ENCODE measurements at places on chromosomes 6 and 20.
A peak's percentile ranks its signal among the peaks of the same experiment; 100 is the strongest.

GRCh38 chr20:36988494-36988966 lies 37.0 kb upstream of the SAMHD1 start:
- DNase-seq, result no peak

DNA sequence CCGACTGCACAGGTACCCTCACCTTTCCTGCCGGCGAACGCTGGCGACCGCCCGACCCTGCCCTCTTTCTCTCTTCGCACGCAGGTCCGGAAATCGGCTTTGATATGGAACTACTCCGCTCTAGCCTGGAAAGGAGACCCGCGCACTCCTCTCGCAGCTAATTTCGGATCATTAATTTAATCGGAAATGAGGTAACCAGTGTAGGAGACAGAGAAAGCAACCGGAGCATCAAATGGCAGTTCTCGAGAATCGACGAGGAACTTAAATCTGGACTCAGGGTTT lies 949 bp upstream of the ATXN1 start:
- DNase-seq, result no peak

- DNase-seq, result no peak
Observed at GRCh38 chr20:25076201-25076600, 5.7 kb downstream of the VSX1 start.

GRCh38 chr20:63957004-63957689 lies 931 bp upstream of the UCKL1 start:
- DNase-seq, result peak; percentile 21

GRCh38 chr6:52574709-52575501 lies 2.0 kb downstream of the TRAM2 start:
- no peak for DNase-seq

- peak; percentile 47 for DNase-seq
Observed at GRCh38 chr20:33675136-33675959, 1.1 kb upstream of the NECAB3 start.

DNA sequence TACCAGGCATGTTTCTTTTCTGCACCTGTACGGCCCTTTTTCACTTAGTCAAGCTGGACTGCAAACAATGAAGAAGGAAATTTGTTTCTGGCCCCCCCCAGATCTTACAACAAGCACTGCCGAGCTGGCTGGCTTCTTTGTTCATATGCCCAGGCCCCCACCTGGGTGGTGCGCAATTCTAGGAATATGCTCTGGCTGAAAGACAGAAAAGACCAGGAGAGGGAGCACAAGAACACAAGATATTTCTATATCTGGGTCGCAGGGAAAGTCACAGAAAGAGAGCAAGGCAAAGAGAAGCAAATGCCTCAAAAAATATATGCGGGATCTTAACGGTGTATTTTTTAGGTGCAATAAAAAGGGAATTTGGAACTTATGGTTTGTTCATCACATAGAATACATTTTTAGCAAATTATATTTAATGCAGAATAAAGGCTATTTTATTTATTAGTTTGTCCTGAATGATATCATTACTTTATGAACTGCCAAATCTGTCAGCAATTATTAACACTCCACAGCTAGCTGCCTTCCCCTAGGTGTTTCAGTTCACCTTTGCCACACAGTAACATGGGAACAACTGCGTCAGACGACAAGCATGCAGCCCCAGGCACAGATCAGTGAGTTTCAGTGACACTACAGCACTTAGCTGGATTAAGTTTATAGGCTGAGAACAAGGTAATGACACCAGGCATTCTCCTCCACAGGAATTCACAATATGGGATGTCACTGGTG lies 76.5 kb downstream of the GJA10 start:
- peak; percentile 86 for DNase-seq

GRCh38 chr20:46398963-46399362 lies 7.5 kb downstream of the ELMO2 start:
- DNase-seq, result no peak

DNA sequence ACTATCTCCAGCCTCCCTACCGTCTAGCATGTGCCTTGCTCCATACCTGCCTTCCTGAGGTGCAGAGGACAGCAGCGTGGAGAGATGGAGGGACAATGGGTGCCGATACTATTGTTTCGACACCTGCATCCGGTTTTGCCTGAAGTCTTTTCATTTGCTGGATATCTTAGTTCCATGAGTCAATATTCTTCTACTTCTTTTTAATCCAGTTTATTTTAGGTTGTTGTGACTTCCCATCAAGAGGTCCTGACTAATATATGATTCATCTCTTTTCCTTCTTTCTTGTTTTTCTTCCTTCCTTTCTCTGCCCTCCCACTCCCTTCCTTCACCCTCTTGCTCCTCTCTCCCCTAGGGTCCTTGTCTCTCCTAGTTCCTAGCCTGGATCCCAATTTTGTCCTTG lies 91.4 kb downstream of the CDH26 start:
- no peak for DNase-seq

DNA sequence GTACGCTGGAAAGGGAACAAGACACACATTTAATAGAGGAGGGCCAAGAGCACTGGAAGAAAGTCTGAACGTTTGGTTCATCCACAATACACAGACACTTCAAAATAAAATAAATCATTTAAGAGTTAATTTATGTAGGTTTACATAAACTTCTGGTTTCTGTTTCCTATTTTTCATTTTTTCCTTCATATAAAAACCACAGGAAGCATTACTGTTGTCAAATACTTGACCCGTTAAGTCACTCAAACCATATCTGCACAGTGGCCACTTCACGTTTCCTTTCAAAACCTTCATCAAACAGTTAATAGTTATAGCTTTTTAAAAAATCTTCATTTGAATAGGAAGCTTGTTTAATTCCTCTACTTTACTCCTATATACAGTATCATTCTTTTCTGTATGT lies 257.6 kb upstream of the THEMIS start:
- DNase-seq, result no peak

DNA sequence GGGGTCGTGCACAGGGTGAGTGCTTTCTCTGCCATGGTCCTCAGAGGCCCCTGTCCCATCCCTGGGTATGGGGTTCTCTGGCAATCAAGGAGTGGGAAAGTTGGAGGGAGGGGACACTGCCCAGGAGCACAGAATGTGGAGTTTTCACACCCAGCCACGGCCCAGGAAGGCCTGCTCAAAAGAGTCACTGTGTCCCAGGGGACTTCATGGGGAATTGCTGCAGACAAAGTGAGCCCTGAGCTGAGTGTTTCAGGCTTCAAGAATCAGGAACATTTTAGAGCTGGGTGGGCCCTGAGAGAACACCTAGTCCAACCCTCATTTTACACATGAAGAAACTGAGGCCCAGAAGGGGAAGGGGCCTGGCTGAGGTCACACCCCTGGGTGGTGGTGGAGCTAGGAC lies 5.7 kb downstream of the MAPK13 start:
- no peak for DNase-seq

DNA sequence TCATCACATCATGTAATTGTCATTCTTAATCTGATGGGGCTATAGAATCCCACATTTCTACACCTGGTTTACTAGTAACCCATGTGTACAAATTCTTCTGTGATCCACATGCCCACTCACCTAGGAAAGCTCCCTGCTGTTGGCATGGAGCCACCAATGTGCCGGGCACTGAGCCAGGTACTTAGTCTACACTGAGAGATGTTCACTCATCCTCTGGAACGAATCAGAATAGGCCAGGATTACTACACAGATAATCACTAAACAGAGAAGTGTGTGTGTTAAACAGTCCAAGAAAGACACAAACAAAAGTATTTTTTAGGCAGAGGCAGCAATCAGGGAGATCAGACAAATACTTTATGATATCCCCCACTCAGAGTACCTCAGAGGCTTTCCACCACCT lies 193.2 kb upstream of the VGLL2 start:
- no peak for DNase-seq

DNA sequence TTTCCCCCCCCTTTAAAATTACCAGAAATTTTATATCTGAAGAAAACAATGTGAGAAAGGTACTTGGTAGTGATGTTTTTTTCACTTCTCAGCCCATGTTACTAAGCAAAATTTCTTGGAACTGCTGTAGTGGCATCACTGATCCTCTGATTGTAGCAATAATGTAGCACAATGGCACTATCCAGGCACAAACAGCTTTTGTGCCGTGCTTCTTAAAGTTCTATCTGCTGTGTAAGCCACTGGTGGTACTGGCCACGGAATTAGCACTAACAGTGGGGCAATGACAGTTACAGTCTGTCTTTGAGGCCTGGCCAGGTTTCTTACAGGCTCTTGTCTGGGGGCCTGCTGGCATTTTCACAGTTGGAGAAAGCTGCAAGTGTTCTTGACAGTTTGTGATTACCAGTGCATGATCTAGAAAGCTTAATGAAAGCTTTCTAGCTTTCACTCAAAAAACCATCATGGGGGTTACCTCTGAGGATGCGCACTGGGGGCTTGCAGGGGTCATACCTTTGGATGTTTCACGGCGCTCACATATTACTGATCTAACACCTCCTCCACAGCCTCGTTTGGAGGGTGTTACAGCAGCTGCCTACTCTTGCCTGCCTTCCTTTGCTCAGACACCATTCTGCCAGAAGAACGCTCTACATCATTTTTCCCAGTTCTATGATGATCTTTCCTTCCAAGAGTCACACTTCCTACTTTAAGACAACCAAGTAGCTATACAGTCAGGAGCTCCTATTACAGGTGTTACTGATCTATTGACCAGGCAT lies 58.4 kb upstream of the ARMH2 start:
- no peak for DNase-seq

DNA sequence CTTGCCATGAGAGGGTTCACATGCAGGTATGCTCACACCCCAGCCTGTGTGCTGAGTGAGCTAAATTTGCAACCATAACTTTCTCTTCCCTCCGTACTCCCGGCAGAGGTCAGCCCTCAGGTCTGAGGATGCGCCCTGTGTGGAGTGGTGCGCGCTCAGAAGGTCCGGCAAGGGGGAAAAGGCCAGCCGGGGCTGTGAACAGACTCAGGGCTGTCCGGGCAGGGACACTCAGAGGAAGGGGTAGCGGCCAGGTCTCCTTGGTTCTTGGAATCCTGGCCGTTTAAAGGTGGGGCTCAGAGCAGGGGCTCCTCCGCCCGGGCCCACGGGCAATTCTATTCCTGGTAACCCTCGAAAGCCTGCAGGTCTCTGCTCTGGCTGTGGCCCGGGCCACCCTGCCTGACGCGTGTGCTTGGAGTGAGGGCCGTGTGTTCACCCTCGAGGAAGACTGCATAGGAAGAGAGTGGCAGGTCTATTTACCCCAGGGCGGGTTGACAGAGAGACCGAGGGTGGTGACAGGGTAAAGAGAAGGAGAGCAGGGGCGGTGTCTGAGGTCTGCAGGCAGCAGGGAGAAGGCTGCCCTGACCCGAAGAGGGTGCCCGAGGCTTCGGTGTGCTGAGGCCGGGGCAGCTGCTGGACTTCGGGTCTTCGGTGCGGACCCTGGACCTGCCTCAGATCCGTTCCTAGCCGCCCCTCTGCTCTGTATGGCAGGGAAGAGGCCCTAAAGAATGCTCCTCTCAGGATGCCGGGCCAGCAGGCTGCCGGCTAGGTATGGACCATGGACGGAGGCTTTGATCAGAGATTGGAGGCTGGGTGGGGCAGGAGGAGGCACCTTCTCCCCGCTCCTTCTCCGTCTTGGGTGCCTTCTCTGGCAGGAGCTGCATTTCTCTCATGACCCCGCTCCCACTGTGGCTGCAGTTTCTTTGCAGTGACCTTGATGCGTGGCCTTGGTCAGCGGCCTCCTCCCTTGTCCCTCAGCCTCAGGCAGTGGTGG lies 131.1 kb upstream of the ARMC2 start:
- no peak for DNase-seq

DNA sequence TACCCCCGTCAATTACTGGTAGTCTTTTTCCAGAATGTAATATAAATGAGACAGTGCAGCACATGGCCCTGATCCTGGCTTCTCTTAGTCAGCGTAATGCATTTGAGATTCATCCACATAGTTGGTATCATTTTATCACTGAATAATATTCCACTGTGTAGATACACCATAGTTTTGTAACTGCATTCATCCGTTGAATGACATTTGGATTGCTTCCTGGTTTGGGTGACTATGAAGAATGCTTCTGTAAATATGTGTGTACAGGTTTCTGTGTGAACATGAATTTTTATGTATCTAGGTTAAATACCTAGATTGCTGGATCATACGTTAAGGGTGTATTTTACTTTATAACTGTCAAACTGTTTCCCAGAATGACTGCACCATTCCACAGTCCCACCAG lies 62.6 kb upstream of the STMND1 start:
- DNase-seq, result no peak

- DNase-seq, result peak; percentile 46
Observed at GRCh38 chr6:157597461-157598312, 216.7 kb downstream of the ZDHHC14 start.

GRCh38 chr6:11631008-11631407 lies 93.5 kb downstream of the TMEM170B start:
- DNase-seq, result no peak

- DNase-seq, result no peak
Observed at GRCh38 chr20:35942243-35942642, 12.1 kb downstream of the SCAND1 start.

- no peak for DNase-seq
Observed at GRCh38 chr6:45002390-45003105, 325.6 kb upstream of the RUNX2 start.

DNA sequence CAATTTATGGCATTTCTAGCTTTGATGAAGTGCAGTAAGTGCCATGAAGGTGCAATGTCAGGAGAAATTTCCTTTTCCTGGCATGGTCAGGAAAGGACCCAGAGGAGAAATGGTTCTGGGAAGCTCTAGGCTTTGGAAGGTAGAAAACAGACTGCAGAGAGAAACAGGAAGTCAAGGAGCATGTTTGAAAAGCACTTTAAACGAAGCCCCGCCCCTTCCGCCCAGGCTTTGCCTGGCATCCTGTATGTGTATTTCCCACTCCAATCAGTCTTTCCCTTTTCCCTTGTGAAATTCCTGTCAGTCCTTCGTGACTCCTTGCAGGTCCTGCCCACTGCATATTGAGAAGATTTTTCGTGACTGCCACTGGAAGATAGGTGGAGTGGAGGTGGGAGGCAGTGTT lies 320.9 kb upstream of the SASH1 start:
- no peak for DNase-seq

DNA sequence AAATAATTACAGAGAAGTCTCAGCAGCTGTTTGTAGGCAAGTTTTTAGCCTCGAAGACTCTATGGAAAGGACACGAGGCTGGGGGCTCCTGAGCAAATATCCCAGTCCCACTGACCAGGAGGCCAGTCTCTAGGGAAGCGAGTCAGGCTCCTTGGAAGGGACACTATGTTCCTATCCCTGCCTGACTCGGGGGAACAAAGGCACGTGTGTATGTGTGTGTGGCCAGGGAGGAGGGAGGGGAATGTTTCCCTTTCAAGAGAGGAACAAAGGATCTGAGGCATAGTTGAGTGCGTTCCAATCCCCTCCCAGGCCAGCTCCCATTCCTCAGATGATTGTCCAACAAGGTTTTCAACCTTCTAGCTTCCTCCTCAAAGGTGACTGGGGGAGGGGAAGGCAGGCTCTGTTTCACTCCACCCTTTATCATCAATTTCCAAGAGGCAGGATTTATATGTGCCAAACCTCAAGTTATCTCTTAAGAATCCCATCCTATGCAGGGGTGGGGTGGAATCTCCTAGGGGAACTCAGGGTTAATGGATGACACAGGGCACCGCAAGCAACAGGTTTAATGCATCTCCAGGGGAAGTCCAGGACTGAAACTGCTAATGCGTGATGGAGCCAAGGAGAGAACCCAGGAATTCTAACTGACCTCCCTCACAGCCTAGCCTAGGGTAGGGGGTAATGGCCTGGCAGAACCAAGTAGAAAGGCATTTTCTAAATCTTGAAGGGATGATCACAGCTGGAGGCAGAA lies 9.9 kb downstream of the BCL2L1 start:
- peak; percentile 77 for DNase-seq

GRCh38 chr20:48301189-48301588 lies 515.9 kb upstream of the SULF2 start:
- no peak for DNase-seq

- DNase-seq, result no peak
Observed at GRCh38 chr6:44261581-44261980, 3.8 kb downstream of the NFKBIE start.

Data from hippocampal formation (tissue), 2 donors.